NCI-H1105 (cell line): ENCODE measurements at places on chromosomes 1 and 21.

DNA sequence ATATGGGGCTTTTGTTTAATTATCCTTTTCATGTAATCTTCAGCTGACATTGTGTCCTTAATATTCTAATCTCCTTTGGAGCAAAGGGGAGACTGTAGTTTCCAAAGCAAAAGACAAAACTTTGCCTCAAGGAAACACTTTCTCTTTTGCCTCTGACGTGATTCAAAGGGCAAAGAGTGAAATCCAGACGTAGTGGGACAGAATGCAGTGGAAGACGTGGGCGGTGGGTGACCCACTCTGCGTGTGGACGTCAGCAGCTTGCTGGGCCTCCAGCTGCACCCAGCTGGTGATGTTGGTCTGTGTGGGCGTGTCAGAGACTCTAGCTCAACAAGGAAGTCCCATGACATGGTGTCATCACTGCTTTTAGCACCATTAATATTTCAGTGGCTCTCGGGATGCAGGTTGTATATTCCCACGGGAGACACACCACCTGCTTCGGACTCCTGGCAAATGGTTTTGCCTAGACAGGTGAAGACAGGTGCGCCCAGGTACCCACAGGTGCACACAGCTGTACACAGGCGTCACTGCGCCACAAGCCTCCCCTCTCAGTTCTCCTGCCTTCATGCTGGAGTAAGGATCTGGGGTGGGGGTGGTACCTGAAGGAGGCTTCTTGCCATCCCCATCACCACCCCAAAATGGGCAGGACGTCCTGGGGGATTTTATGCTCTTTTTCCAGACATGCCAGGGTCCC is 292.1 kb upstream of the VAMP3 start:
- peak; percentile 86 for DNase-seq

- peak; percentile 13 for DNase-seq
Observed at GRCh38 chr1:203361945-203362719, 11.2 kb upstream of the FMOD start.

- no peak for DNase-seq
Observed at GRCh38 chr1:157751283-157751682, 25.6 kb downstream of the FCRL2 start.

GRCh38 chr1:48261881-48262400 is 39.4 kb downstream of the SLC5A9 start:
- no peak for DNase-seq

DNA sequence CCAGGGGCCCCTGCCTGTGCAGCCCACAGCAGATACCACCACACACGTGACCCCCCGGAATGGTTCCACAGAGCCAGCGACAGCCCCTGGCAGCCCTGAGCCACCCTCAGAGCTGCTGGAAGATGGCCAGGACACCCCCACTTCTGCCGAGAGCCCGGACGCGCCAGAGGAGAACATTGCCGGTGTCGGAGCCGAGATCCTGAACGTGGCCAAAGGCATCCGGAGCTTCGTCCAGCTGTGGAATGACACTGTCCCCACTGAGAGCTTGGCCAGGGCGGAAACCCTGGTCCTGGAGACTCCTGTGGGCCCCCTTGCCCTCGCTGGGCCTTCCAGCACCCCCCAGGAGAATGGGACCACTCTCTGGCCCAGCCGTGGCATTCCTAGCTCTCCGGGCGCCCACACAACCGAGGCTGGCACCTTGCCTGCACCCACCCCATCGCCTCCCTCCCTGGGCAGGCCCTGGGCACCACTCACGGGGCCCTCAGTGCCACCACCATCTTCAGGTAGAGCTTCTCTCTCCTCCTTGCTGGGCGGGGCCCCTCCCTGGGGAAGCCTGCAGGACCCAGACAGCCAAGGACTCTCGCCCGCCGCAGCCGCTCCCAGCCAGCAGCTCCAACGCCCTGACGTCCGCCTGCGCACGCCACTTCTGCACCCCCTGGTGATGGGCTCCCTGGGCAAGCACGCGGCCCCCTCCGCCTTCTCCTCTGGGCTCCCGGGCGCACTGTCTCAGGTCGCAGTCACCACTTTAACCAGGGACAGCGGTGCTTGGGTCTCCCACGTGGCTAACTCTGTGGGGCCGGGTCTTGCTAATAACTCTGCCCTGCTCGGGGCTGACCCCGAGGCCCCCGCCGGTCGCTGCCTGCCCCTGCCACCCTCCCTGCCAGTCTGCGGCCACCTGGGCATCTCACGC is 51.0 kb downstream of the COL18A1 start:
- DNase-seq = no peak

- DNase-seq = no peak
Observed at GRCh38 chr1:115782571-115783281, 14.2 kb upstream of the CASQ2 start.

DNA sequence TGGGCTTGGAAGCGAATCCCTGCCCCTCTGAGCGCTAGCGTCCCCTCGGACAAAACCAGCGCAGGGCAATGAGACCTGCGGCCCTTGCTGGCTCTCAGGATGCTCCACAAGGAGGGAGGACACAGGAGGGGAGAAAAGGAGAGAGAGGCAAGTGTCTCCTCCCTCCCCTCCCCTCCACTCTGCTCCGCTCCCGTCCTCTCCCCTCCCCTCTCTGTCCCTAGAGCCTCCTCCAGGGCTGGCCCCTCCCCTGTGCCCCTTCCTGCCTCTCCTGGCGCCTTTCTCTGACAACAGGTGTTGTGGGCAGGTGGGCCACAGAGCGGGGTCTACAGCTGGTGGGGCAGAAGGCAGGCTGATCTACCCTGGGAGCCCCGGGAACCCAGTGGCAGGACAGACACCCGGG is 35.2 kb downstream of the TP73 start:
- DNase-seq = no peak

DNA sequence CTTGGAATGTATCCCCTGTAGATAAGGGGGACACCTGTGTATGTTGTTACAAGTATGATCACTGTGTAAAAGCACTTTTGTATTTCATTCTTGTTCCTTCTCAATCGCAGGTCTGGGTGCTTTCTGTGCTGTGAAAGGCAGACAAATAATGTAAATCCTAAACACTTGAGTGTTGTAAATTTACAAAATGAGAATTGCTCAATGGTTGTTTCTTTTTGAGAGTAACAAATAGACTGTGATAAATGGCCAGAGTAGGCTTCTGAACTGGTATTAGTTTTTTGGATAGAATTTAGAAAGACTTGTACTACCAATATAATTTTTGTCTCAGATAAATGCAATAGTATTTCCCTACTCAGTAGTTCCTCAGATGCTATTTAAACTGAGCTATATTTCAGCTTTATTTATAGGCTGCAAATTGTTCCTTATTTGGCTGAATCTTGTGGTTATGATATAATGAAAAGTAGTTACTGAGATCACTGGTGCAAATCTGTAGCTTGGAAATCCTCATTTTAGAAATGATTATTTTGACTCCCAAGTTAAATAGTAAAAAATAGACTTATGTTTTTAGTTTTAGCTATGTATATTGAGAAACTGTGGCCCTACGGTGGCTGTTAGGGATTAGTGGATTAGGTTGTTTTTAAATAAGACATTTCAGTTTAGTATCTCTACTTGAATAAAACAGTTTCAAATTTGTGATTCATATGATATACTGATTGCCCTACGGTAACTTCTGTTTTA is 9.2 kb downstream of the BACH1 start:
- DNase-seq = no peak

- peak; percentile 54 for DNase-seq
Observed at GRCh38 chr1:66996018-66996682, 57.8 kb downstream of the SLC35D1 start.

- DNase-seq = no peak
Observed at GRCh38 chr1:246156847-246157246, 350.2 kb downstream of the SMYD3 start.

DNA sequence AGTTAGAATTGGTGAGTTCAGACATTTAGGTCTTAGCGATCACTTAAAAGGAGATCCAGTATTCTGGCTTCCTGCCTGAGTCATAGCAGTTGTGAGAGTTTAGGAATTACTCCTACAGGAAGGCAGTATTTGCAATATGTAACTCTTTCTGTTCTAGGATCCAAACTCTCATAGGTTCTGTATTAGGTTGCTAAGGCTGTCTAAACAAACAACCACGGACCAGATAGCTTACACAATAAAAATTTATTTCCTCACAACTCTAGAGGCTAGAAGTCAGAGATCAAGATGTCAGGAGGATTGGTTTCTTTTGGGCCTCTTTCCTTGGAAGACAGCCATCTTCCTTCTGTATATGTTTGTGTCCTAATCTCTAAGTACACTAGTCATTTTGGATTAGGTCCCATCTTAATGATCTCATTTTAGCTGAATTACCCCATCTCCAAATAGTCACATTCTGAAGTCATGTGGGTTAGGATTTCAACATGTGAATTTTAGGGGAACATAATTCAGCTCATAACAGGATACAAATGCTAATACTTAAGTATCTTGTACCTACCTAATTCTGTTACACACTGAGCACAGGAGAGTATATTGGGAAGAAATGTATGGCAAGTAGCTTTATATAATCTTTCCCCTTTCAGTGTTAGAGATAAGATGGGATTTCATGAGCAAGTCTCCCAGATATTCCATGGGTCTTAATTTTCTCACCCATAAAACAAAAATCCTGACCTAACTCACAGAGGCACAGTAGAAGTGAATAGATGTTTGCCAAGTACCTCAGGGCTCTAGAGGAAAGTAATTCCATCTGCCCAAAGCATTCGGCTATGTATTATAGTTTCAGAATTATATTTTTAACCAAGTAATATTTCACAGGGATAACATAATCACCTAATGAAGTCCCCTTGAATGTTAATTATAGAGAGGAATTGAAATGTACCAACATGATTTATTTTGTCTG is 144.4 kb downstream of the PTBP2 start:
- DNase-seq = no peak
